ENCODE measurements at places on chromosomes 3 and 15.
A peak's percentile ranks its signal among the peaks of the same experiment; 100 is the strongest.

- no peak for DNase-seq
Measured at GRCh38 chr3:78976200-78976599, 791.6 kb downstream of the ROBO1 start.

DNA sequence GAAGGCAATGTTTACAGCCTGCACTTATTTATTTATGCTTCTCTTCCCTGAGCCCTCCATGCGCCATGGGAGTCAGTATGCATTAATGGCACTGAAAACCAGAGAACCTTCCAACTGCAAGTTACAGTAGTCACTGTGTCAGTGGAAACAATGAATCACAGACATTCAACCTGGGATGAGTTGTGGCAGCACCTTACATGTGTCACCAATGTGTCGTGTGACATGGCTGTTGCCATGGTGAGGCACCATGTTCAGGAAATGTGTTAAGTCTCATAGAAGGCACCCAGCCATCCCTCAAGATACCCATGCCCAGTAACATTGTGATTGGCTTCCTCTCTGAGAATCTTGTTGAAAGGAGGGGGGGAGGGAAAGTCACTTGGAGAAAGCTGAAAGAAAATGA, 105.0 kb downstream of the FOXP1 start:
- DNase-seq: no peak

DNA sequence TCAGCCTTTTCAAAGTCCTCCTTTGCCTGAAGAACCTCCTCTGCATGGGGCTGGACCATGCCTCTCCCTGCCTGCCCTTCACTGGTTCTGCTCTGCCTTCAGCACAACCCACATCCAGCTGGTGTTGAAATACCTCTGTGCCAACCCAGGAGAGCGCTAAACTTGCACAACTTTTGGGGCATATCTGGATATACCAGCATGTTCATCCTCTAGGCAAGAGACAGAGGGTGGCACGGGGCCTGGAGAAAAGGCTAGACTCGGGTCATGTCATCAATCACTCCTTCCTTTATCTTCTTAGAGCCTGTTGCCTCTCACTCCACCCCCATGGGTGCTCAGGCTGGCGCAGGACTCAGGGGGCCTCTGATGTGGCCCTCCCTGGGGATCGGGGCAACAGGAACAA, 4.8 kb downstream of the SEMA4B start:
- no peak for DNase-seq

DNA sequence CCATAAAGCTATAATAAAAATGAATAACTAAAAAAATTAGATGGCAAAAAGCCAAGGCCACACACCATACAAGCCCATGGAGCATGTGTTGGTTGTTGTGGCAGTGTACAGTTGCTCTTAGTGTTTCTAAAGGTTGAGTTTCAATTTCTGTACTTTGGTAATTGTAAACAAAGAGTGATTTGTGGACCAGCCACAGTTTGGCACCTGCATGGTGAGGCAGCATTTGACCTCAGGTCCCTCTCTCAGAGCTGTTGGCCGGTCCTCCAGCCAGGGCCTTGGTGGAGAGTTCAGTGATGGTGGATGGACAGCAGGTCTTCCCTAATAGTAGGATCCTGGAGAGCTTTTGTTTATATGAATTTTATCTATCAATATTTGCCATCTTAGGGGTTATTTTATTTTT, 5.6 kb downstream of the ACAD9 start:
- DNase-seq: no peak

DNA sequence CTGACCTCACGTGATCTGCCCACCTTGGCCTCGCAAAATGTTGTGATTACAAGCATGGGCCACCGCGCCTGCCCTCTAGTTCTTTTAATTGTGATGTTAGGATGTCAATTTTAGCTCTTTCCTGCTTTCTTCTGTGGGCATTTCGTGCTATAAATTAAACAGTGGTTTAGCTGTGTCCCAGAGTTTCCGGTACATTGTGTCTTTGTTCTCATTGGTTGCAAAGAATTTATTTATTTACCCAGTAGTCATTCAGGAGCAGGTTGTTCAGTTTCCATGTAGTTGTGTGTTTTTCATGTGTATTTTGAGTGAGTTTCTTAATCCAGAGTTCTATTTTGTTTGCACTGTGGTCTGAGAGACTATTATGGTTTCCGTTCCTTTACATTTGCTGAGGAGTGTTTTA, 30.1 kb downstream of the MYRIP start:
- DNase-seq: no peak

DNA sequence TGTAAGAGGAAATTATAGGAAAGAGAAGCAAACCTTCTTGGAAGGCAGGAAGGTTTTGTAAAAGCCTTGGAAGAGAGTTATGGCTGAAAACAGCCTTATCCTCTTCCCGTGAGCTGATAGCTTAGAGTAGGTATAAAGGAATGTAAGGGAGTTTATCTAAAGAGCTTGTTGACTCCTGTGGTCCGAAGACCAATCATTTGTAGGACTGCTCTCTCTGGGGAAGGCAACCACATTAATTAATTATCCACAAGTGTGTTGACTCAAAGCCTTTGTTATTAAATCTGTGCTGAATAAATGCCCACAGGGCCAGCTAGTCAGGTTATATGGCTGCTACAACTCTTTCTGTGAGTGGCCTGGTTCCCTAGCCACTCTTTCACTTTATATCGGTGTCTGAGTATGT, 452.1 kb upstream of the RASGRP1 start:
- no peak for DNase-seq

DNA sequence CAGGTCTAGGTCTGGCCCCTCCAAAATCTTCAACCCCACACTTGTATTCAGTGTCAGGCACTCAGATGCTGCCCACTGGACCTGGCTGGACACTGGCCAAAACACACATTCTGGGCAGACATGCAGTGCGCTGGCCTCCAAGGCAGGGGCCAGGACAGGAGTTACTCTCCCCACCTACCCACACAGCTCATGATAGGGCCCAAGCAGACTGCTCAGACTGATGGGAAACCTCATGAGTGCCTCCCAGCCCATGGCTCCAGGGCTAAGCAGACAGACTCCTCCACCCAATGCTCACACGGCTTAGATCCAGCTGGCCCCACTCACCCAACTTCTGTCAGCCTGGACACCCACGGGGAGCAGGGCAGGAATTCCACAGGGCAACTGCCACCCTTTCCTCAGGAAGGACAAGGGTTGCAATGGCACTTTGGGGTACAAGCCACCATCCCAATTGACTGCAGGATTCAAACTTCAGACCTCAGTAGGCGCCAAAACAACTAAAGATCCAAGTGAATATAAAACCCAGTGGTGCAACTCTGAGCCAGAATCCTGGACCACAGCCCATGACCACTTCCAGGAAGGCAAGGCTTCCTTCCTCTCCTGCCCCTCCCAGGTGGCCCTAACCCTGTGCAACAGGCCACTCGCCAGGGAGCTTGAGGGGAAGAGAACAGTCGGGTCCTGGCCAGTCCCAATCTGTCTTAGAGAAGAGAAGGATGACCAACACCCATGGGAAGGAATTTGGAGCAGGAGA, 1.4 kb downstream of the LTF start:
- DNase-seq: no peak

DNA sequence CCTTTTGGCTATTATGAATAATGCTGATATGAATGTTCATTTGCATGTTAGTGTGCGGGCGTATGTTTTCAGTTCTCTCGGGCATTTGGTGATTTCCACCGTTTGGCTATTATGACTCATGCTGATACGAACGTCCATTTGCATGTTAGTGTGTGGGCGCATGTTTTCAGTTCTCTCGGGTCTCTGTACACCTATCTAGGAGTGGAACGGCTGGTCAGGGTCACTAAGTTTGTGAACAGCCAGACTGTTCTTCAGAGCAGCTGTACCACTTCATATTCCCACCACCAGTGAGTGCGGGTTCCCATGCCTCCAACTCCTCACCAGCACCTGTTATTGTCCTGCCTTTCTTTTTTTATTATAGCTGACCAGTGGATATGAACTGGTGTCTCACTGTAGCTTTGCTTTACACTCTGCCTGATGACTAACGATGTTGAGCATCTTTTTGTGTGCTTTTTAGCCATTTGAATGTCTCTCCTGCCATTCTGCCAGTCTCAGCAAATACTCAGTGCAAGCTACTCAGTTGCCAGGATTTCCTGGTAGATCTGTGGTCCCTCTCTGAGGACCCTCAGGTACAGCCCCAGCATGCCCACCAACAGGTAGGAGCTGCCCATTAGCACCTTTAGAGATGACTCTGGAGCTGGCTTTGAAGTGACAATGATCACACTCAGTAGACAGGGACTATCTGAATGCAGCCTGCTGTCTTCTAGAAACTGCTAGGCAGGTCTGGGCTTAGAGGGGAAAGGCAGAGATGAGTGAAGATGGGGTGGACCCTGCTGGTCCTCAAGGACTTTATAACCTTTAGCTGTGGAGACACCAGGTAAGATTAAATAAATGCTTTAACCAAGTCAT, 141.1 kb downstream of the XXYLT1 start:
- no peak for DNase-seq

DNA sequence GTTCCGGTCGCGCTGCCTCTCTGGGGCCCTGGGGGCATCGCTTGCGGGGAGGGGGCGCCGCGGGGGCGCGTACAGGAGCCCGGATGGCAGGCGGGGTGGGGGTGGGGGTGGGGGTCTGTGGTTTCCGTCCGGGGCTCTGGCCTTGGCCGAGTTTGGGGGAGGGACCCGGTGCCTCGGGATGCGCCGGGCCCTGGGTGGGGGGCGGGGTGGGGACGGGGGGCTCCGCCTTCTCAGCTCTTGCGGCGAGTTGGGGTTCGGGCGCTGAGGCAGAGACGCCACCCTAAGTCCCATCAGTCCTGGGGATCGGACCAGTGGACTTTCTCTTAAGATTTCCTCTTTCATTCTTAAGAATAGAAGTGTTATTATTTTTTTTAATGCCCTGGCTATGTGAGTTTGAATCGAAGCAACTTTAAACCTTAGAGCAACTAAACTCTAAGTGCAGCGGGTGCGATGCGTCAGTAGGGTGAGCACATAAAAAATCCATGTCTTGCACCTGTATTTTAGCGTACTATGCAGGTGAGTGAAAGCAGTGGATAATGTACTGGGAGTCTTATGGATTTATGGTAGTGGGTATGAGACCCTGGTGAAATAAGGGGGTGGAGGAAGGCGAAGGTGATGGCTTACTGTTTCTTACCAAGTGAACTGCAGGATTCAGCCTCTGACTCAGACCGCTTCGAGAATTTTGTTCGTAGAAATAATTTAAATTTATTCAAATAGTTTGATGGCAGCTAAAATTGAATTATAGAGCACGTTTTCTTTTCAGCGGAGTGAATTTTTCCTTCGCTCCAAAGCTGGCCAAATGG, 762 bp downstream of the CTNNB1 start:
- DNase-seq: peak; percentile 52

DNA sequence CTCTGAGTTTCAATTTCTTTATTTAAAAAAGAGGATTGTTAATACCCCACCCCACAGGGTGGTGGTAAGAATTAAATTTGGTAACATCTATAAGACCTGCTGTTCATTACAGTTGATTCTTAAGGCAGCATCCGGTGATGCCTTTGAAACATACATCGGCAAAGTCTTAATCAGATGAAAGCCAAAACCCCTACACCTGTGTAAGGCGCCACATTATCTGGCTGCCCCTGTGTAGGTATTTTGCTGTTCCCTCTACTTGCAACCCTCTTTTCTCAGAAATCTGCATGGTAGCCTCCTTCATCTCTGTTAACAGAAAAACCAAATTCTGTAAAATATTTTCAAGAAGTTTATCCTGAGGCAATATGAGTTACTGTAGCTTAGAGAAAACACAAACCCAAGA, 90.0 kb downstream of the ST6GAL1 start:
- no peak for DNase-seq

DNA sequence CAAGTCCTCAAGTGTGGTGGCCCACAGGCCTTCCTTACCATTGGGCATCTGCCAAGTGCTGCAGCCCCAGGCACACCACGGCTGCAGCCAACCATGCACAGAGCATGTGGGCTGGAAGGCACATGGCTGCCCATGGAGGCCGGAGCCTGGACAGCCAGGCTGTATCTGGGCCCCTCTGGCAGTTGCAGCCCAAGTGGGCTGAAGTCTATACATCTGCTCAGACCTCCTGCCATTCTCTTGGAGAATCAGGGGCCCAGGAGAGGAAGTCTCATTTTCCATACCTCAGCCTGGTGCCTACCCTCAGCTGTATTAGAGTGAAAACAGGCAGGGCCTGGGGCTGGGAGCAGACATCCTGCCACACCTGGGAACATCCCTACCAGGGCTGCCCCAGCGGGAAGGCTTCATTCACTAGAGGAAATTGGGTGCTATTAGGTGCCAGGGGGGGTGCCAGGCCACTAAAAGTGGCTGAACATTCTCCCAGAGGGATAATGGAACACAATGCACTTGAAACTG, 48.0 kb upstream of the SLCO2A1 start:
- DNase-seq: no peak

GRCh38 chr3:198030125-198030524, 70.1 kb downstream of the LMLN start:
- DNase-seq: peak; percentile 64

DNA sequence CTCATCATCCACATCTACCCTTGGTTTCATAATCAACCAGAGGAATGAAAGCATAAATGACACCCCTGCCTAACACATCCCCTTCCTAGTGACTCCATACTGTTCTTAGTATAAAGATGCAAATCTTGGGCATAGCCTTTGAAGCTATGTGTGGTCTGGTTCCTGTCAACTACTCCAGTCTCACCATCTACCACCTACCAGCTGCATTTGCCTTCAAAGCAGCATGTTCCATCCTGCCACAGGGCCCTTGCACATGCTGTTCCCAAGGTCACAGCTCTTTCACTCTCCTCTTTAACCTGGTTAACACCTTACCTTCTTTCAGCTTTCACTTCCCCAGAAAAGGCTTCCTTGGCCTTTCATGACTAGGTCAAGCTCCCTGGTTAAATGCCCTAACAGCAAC, 62.3 kb upstream of the ARHGEF3 start:
- DNase-seq: no peak

GRCh38 chr15:44015545-44016305, 179.3 kb downstream of the FRMD5 start:
- no peak for DNase-seq

Measured in Kasumi-1 (cell line).